ENCODE measurements at places on chromosomes 11 and 22.

- no peak for DNase-seq
Measured at GRCh38 chr11:93842461-93842860, 8.0 kb downstream of the VSTM5 start.

- DNase-seq: no peak
Measured at GRCh38 chr11:109795234-109795633, 298.0 kb upstream of the ZC3H12C start.

GRCh38 chr22:24848559-24849168 lies 42.7 kb downstream of the SGSM1 start:
- no peak for DNase-seq

GRCh38 chr11:6333095-6333494 lies 12.8 kb upstream of the CAVIN3 start:
- DNase-seq: no peak

- DNase-seq: no peak
Measured at GRCh38 chr11:46003572-46003971, 81.1 kb downstream of the LARGE2 start.

DNA sequence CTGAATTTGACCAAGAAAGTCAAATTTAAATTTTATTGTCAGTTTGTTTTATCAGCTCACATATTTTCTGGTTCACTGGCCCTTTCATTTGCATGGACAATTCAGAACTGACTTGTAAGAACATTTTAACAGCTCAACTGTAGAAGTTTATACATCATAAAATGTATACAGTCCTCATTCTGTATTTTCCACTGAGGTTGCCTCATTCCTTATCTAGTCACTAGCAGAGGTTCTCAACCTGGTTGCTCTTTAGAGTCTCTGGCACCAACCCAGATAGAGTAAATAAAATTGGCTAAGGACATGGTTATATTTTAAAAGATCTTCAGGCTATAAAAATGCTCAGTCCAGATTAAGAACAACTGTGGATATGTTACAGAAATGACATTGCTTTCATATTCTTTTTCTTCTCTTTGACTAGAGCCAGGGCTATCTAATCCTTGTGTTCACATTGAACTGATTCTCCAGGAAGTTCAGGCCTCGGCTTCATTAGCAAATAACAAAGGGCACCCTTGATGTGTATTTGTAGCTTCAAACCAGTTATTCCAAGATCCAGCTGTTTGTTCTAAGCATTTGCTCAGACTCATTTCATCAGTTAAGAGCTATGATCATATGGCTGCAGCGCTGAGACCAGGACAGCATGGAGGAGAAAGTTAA lies 782.5 kb downstream of the ETS1 start:
- DNase-seq: no peak

GRCh38 chr22:22138915-22139314 lies 105.7 kb upstream of the VPREB1 start:
- DNase-seq: no peak

DNA sequence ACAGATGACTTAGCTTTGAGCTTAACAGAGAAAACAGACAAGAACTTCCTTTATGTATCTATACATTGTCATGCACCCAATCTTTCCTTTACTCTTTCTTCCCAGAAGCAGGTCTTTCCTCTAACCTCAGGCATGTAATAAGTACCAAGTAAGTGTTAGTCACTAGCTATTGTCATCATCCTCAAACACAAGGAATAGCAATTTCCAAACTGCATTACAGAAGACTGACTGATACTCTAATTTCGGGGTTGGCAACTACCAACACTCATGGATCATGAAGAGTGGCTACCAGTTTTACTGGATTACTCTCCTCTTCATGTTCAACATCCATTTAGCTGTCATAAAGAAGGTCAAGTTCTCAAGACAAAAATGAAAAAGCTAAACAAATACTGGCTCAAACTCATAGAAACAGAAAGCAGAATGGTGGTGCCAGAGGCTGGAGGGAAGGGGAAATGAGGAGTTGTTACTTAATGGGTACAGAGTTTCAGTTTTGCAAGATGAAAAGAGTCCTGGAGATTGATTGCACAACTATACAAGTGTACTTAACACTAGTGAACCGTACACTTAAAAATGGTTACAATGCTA lies 111.6 kb downstream of the SIK3 start:
- no peak for DNase-seq

DNA sequence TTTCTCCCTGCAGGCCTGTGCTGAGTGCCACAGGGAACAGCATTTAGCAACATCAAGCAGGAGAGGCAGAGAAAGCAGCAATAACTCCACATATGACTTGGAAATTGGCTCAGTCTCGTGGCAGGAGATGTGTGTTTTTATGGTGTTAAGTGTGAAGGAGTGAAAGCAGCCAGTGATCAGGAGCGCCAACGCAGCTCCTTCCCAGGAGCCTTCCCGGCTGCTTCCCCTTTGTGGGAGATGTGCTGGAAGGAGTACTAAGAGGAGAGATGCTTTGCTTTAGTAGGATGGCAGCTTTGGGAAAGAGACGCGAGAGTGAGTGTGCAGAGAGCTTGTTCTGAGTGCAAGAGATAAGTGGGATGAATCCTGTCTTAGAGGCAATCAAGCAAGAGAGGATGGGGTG lies 54.7 kb upstream of the KIRREL3 start:
- no peak for DNase-seq

GRCh38 chr22:32281072-32281471 lies 25.9 kb upstream of the SLC5A4 start:
- no peak for DNase-seq

GRCh38 chr11:2539371-2540222 lies 94.8 kb downstream of the KCNQ1 start:
- no peak for DNase-seq

DNA sequence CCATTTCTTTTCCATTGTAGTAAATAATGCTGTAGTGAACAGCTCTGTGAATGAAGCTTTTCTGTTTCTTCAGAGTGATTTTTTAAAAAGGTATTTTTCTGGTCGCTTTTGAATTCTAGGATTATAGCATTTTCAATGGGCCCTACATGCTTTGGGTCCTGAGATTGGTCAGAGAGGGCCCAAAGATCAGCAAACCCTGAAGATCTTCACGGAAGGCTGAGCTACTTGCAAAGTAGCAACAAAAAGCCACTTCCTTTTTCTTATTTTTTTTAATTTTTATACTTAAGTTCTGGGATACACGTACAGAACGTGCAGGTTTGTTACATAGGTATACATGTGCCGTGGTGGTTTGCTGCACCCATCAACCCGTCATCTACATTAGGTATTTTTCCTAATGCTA lies 200.5 kb downstream of the FAT3 start:
- no peak for DNase-seq

DNA sequence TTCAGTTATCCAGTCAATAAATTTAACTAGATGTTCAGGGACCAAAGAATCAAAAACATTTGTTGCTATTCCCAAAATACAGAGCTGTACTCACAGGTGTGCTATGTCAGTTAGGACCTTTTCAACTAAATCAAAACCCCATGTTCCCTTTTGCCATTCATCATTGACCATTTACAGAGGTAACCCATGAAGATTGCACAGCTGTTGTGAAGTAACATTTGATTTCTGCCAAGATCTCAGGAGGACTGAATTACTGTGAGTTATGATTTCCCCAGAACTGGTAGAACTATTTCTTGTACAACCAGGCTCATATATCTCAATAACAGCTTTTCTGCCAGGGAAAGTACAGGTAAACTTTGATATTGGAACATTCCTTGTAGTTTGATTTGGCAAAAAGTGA lies 131.1 kb upstream of the FIBIN start:
- DNase-seq: no peak

DNA sequence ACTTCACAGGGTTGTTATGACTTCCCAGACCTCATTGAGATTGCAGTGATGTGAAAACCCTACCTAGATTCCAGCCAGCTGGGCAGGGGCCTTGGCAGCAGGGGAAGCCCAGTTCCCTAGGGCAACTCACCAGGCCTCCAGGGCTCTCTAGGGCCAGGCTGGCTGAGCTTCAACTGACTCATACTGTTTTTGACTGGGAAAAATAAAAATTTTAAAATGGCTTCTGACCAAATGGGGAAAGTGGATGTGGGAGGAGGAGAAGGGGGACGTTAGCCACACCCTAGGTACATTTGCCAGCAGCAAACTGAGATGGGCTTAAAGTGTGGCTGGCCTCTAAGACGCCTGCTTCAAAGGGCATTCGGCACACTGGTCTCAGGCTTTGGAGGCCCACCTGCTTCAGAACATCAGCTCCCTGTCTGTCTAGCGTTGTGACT lies 39.0 kb downstream of the BMAL1 start:
- DNase-seq: no peak

GRCh38 chr11:114392735-114393667 lies 7.3 kb downstream of the C11orf71 start:
- DNase-seq: no peak

DNA sequence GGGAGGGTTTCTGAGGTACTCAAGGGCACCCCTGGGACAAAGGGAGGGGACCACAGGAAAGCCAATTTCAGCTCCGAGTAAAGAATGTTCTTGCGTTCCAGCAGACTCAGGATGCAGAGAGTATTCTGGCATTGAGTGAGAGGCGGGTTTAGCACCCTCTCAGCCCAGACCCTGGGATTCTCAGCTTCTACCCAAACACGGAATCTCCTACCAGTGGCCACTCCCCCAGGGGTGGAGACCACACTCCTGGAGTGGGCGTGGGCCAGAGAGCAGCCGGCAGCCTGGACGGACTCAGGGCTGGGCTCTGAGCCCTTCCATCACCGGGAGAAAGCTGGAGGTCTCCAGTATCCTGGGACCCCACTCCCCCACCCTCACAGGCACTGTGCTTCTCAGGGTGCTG lies 26.1 kb upstream of the TTLL12 start:
- DNase-seq: no peak

- no peak for DNase-seq
Measured at GRCh38 chr11:72013765-72014711, 15.3 kb downstream of the IL18BP start.

DNA sequence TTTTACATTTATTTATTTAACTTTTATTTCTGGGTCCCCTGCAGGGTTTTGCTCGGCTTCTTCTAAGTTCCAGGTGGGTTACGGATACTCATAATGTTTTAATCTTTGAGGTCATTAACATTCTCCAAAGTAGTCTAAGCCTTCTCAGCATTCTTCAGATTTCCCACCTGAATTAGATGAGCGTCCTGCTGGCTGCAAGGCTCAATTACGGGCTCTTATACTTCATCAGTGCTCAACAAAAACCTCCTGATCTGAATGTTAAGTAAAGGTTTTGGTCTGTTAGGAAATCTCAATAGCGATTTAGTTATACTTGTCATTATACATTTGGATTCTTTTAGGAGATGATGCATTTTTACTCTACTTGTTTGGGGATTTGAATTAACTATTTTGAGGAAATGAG lies 27.3 kb upstream of the NFRKB start:
- no peak for DNase-seq
